Lung (tissue), 17 donors: ENCODE measurements at places on chromosomes 3 and 15. TPM values are rescaled to one million over a fixed set of nuclear protein-coding genes. Genes with fewer than 3 reads are reported as not detected.

- peak; percentile 65 for DNase-seq
- H3K36me3 ChIP-seq, result no peaks in the 10 kb centered on the region
- no peaks in the 10 kb centered on the region for H3K27me3 ChIP-seq
These were observed 307.7 kb downstream of the RPLP1 start for GRCh38 chr15:69760258-69760845.

DNA sequence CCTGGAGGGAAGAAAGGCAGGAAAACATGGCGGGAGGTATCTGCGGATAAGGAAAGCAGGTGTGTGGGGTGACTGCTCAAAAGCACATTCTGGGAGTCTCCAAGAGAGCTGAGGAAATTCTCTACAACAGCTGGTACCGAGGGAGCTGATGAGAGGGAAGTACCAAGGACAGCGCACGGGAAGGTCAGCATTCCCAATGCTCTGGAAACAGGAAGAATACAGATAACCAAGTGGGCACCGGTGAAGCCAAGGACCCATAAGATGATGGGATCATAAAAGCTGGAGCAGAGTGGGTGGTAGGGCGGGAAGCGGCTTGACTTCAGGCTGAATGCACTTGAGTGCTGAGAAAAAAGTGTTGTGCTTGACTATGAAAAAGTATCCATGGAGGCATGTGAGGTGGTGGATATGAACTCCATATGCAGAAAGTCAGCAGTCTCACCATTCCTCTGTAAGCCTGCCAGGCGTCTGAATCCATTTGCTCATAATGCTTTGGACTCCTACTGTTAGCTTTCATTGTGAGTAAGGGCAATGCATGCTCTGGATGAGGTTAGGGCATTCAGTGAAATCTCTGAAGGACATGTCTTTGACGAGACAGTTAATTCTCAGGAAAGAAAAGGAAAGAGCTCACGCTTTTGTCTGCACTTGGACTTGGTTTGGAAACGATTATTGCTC is 215.5 kb downstream of the NR1D2 start:
- peak; percentile 52 for DNase-seq
- H3K27me3 ChIP-seq, result no peaks in the 10 kb centered on the region
- no peaks in the 10 kb centered on the region for H3K4me1 ChIP-seq
- no peaks in the 10 kb centered on the region for H3K36me3 ChIP-seq
- H3K27ac ChIP-seq, result no peak overlapping the region
- H3K4me3 ChIP-seq, result no peak overlapping the region

DNA sequence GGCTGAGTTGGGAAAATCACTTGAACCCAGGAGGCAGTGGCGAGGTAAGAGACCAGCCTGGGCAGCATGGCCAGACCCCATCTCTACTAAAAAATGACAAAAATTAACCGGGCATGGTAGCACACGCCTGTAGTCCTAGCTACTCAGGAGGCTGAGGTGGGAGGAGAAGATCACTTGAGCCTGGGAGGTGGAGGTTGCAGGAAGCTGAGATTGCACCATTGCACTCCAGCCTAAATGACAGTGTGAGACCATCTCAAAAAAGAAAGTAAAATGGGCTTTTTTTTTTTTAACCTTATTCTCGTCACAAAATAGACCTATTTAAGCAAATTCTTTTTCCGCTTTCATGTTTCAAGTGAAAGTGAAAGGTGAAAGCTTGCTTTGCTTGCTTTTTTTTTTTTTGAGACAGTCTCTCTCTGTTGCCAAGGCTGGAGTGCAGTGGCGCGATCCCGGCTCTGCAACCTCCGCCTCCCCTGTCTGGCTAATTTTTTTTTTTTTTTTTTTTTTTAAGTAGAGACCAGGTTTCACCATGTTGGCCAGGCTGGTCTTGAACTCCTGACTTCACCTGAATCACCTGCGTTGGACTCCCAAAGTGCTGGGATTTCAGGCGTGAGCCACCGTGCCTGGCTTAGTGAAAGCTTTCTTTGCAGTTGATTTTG is 3.6 kb downstream of the PDIA3 start:
- DNase-seq, result peak; percentile 14
- H3K4me1 ChIP-seq, result peaks cover 8% of the 10 kb centered on the region
- H3K27me3 ChIP-seq, result no peaks in the 10 kb centered on the region
- H3K4me3 ChIP-seq, result no peak overlapping the region

- no peaks in the 10 kb centered on the region for H3K27me3 ChIP-seq
These were observed 14.6 kb downstream of the PLSCR2 start for GRCh38 chr3:146454796-146455195.

- H3K36me3 ChIP-seq, result no peaks in the 10 kb centered on the region
- H3K4me3 ChIP-seq, result no peak overlapping the region
- DNase-seq, result no peak
- no peaks in the 10 kb centered on the region for H3K4me1 ChIP-seq
- H3K27ac ChIP-seq, result no peak overlapping the region
- no peaks in the 10 kb centered on the region for H3K27me3 ChIP-seq
These were observed 11.6 kb downstream of the PCSK6 start for GRCh38 chr15:101477851-101478362.

DNA sequence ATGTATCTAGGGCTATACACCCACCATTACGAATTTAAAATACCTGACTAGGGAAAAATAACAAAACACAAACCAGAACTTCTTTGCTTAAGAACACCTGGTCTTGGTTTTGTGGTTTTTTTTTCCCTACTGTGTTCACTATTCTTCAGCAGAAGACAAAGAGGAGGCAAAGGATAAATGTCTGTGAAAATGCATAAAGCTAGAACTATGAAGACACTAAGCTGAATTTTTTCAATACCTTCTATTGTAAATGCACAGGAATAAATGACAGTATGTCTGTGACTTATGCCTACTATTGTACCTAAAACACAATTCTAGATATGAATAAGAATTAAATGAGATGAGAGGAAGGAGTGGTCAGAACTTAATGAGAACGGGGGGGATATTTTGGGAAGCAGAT is 86.9 kb downstream of the TBL1XR1 start:
- no peak overlapping the region for H3K27ac ChIP-seq
- H3K36me3 ChIP-seq, result no peaks in the 10 kb centered on the region
- DNase-seq, result no peak
- H3K4me3 ChIP-seq, result no peak overlapping the region
- H3K4me1 ChIP-seq, result peaks cover 20% of the 10 kb centered on the region

DNA sequence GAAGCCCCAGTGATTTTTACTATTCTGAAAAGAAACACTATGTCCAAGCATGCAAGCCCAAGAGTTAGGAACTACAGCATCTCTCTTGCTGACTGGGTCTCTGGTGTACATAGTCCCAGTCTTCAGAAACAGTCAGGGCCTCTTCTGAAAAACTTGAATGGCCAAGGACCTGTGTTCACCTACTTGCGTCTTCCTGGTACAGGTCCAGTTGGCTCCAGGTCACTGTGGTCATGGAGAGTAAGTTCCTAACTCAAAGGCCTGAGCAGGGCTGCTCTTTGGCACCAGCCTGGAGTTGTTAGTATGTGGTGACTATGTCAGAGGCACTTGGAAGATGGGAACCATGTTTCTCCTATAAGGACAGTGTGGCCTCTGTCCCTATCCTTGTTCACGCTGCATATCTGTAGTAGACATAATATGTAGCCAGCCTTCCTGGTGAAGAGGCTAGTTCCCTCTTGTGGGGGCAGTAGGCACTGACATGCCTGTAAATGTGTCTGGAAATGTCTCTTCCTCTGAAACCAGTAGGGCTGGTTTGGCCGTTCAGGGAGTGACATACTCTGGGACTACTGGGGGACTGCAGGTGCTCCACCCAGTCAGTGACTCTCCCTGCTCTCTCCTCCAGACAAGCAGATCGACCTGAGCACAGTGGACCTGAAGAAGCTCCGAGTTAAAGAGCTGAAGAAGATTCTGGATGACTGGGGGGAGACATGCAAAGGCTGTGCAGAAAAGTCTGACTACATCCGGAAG is 2.6 kb upstream of the RBM15B start:
- peaks cover 54% of the 10 kb centered on the region for H3K4me1 ChIP-seq
- H3K36me3 ChIP-seq, result peaks cover 5% of the 10 kb centered on the region
- no peak overlapping the region for H3K27ac ChIP-seq
- H3K4me3 ChIP-seq, result no peak overlapping the region
- DNase-seq, result peak; percentile 29

GRCh38 chr3:61718565-61718964 is 157.2 kb downstream of the PTPRG start:
- no peaks in the 10 kb centered on the region for H3K27me3 ChIP-seq
- no peak overlapping the region for H3K27ac ChIP-seq
- no peaks in the 10 kb centered on the region for H3K36me3 ChIP-seq
- no peak overlapping the region for H3K4me3 ChIP-seq

- no peak for DNase-seq
- no peaks in the 10 kb centered on the region for H3K4me1 ChIP-seq
- H3K36me3 ChIP-seq, result no peaks in the 10 kb centered on the region
- H3K27ac ChIP-seq, result no peak overlapping the region
These were observed 10.5 kb downstream of the LTF start for GRCh38 chr3:46454209-46454595.

DNA sequence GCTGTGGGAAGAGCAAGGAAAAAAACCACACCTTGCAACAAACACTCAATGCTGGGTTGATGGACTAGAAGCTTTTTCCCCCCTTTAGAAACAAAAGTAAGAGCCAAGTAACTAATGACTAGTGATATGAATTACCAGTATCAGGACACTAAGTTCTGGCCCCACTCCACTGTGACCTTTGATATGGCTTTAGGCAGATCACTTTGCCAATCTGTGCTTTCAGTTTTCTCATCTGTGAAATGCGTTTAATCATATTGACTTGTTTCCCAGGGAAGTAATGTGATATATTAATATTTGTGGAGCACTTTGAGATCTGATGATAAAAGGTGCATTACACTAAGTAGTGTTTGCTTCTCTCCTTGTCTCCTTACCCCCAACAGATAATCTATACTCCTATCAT is 319.3 kb upstream of the SATB1 start:
- no peak for DNase-seq
- no peak overlapping the region for H3K4me3 ChIP-seq
- H3K27me3 ChIP-seq, result no peaks in the 10 kb centered on the region
- no peaks in the 10 kb centered on the region for H3K4me1 ChIP-seq
- no peaks in the 10 kb centered on the region for H3K36me3 ChIP-seq

- no peak overlapping the region for H3K27ac ChIP-seq
- H3K4me3 ChIP-seq, result no peak overlapping the region
- no peaks in the 10 kb centered on the region for H3K36me3 ChIP-seq
- no peaks in the 10 kb centered on the region for H3K27me3 ChIP-seq
- DNase-seq, result no peak
These were observed 63.0 kb downstream of the SFMBT1 start for GRCh38 chr3:52982839-52983238.

DNA sequence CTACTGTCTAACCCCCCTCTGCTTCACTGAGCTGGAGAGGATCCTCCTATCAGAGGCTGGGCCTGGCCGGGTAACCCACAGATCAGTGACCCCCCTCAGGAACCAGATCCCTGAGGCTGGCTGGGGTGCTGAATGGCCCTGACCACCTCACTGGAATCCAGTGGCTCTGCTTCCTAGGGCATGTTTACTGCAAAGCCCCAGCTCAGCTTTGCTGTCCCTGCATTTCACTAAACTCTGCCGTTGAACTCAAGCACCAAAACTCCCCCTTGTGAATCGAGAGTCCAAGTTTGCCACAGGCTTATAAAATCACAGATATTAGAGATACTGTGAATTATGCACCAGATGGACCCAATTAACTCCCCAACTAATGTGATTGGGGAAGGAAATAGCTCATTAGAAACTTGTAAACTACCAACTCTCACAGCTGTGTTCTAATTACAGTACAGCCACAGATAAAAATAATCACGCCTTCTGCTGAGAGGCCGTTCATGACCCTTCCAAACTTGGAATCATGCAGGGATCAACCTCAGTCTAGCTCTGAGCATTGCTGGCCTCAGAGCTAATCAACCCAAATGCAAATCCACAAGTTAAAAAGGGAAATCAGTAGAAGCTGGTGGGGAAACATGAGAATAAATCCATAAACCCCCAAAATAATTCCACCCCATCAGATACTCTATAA is 47.0 kb downstream of the OCA2 start:
- H3K4me3 ChIP-seq, result no peak overlapping the region
- no peaks in the 10 kb centered on the region for H3K27me3 ChIP-seq
- peak; percentile 57 for DNase-seq
- H3K27ac ChIP-seq, result no peak overlapping the region
- peaks cover 8% of the 10 kb centered on the region for H3K4me1 ChIP-seq
- H3K36me3 ChIP-seq, result no peaks in the 10 kb centered on the region

GRCh38 chr3:39920271-39920670 is 110.9 kb downstream of the MYRIP start:
- no peaks in the 10 kb centered on the region for H3K4me1 ChIP-seq
- no peaks in the 10 kb centered on the region for H3K27me3 ChIP-seq
- no peak overlapping the region for H3K4me3 ChIP-seq
- no peak overlapping the region for H3K27ac ChIP-seq
- no peak for DNase-seq

GRCh38 chr3:25588441-25589103 is 76.1 kb downstream of the TOP2B start:
- H3K4me3 ChIP-seq, result no peak overlapping the region
- peak; percentile 45 for DNase-seq

DNA sequence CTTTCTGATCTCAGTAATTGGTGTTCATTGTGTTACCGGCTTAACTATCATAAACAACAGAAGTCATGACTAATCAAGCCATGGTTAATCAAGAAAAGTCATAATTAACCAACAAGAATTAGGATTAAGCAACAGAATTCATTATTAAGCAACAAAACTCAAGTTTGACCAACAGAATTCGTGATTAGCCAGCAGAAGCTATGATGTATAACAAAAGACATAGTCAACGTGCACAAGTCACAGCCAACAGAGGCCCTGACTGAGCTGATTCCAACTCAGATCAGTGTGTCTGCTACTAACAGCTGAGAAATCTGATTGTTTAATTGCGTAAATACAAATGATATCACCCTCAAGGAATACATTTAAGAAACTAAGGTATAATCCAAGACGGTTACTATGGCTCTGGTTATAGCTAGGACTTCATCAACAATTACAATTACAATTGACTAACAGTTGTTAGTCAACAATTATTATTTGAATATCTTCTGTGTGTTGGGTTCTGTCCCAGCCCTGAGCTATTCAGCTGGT is 67.7 kb downstream of the RARB start:
- no peaks in the 10 kb centered on the region for H3K27me3 ChIP-seq
- no peak overlapping the region for H3K4me3 ChIP-seq
- no peak for DNase-seq
- H3K4me1 ChIP-seq, result peaks cover 38% of the 10 kb centered on the region
- H3K27ac ChIP-seq, result no peak overlapping the region
- H3K36me3 ChIP-seq, result peaks cover 5% of the 10 kb centered on the region

The TEX55 gene
- not detected for total RNA-seq

The CELF6 gene
- 2.1 TPM for total RNA-seq

The CHRFAM7A gene
- 7.4 TPM for total RNA-seq

The PLA2G4E gene
- total RNA-seq, result not detected

The CLRN1 gene
- total RNA-seq, result not detected

The TPRG1 gene
- 10.5 TPM for total RNA-seq

The FANCD2 gene
- 5.8 TPM for total RNA-seq

The LMOD3 gene
- 0.12 TPM for total RNA-seq

The SLCO2A1 gene
- 27.2 TPM for total RNA-seq

The RTP4 gene
- total RNA-seq, result 3.9 TPM

The TRPM1 gene
- total RNA-seq, result not detected

The P2RY14 gene
- total RNA-seq, result 2.2 TPM

The NME9 gene
- 11.4 TPM for total RNA-seq

The ZNF662 gene
- 22.7 TPM for total RNA-seq
